Activated T-cell treated with anti-CD3 and anti-CD28 coated beads, Interleukin-2, amount 50 U/mL, for 1 hour (primary cell): ENCODE measurements at places on chromosomes 5 and 9.

DNA sequence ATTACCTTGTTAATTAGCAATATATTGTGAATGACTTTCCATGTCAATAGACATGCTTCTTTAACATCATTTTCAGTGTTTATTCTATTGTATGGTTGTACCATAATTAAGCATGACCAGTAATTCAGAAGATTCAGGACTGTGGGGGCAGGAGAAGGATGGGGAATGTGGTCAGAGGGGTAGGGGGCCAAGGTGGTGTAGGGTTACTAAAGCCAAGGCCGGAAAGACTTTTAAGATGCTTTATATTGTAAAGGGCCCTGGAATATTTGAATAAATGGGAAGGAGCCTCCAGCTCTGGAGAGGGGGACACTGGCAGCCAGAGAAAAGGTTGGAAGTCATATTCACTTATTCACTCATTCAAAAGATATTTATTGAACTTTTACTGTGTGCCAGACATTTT, 115.7 kb downstream of the FGF18 start:
- no peak for DNase-seq

- no peak for DNase-seq
Observed at GRCh38 chr9:84317563-84317962, 23.0 kb downstream of the SLC28A3 start.

DNA sequence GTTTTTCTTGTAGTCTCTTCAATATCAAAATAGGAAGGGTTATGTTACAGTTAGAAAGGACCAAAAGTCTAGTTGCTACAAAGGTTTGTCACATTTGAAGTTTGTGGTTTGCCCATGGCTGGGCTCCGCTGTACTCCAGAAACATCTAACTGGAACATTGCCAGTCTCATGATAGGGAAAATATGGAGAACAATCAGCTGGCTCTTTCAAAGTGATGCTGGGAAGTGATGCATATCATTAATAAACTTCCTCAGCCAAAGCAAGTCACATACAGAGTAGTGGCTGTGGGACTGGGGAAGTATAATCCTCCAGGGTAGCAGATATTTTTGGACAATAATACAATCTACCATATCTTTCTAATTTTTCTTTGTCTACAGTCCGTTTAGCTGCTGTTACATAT, 8.8 kb downstream of the BTF3 start:
- DNase-seq, result no peak

GRCh38 chr9:70517926-70518610, 103.6 kb upstream of the KLF9 start:
- DNase-seq, result no peak

DNA sequence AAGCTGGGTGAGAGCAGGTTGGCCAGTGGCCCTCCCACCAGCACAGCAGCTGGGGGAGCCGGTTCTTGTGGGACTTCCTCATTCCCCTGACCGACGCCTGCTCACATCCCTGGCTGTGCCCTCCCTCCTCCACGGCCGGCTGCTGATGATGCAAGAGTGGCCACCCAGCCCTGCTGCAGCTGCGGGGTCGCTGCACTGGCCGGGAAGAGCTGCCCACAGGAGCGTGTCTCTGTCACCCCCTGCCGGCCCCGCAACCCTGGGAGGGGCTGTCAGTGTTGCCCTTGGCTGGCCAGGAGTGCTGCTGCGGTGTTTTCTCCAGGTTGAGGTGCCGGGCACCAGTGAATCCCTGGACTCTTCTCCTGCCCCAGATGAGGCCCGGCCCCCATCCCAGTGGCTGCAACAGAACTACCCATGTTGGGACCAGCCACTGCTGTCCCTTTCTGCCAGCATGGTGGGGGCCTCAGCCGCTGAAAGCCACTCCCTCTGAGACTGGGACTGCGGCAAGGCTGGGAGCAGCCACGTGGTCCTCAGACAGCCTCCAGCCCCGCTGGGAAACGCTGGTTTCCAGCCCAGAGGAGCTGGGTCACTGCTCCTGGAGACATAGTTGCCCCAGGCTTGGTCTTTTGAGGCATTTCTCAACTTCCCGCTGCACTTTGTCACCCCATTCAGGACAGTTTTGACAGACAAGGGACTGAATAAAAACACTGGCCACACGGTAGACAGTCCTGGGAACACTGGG, 739 bp downstream of the CARD9 start:
- DNase-seq, result no peak

GRCh38 chr9:129111528-129112151, 425 bp downstream of the PTPA start:
- DNase-seq, result peak; percentile 32

DNA sequence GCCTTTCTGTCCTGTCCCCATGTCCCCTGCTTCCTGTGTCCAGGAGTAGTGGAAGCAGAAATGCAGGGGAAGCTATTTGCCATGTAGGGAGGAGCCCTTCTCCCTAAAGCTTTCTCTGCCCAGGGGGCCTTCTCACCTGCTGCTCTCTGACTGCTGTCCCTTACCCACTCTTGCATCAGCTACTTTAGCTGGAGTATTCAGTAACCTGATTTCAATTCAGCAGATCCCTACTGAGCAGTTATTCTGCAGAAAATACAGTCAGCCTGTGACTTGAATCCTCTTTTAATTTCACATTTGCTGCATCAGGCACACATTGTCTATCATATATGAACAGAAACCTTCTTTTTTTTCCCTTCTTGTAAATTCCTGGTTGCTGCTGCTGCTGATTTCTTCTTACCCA, 90.4 kb downstream of the MVB12B start:
- DNase-seq, result no peak

DNA sequence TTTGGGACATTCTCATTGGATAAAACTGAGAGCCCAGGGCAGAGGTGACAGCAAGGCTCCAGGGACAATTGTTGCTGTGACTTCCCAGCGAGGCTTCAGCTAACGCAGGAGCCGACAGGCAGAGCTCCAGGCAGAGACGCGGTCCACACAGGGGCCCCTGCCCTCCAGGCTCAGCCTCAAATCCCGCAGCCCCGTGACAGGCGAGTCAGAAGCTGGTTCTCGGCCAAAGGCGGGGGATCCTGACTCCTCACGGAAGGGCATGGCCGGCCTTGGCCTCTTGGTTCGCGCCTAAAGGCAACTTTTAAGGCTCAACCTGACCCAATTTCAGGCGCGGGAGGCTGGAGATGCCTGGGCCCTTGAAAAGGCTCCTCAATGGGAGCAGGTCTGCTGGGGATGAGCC, 21.3 kb downstream of the SLC12A7 start:
- no peak for DNase-seq

DNA sequence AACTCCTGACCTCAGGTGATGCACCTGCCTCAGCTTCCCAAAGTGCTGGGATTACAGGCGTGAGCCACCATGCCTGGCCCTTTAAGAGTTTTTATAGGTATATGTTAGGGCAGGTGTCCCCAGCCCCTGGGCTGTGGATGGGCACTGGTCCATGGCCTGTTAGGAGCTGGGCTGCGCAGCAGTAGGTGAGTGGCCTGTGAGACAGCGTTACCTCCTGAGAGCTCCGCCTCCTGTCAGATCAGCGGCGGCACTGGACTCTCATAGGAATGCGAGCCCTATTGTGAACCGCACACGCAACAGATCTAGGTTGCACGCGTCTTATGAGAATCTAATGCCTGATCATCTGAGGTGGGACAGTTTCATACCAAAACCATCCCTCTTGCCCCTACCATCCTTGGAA, 173.4 kb downstream of the GOLPH3 start:
- DNase-seq, result no peak

DNA sequence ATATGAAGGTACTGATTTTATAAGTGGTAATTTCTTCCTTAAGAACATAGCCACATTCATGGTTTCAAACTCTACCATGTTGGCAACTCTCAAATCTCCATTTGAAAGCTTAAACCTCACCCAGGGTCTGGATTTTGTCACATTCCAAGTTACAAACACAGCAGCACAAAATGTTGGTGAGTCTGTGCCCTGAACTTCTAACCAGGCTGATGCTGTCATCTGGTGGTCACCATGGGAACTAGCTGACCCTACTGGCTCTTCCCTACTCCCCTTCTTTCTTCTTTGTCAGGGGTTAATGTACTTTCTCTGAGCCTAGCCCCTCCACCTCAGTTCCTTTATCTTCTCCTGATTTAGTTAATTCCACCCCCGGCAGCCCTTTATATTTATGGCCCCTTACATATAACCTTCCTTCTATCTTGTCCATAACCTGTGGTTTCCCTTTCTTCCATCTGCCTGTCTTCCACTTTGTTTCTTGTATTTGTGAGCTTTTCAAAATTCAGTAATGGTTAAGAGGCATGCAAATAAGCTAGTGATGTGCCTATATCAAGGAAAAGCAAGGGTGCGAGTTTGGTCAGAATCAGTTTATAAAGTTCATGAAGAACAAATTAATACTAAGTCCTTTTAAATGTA, 35.9 kb downstream of the TGFBR1 start:
- DNase-seq, result peak; percentile 50

DNA sequence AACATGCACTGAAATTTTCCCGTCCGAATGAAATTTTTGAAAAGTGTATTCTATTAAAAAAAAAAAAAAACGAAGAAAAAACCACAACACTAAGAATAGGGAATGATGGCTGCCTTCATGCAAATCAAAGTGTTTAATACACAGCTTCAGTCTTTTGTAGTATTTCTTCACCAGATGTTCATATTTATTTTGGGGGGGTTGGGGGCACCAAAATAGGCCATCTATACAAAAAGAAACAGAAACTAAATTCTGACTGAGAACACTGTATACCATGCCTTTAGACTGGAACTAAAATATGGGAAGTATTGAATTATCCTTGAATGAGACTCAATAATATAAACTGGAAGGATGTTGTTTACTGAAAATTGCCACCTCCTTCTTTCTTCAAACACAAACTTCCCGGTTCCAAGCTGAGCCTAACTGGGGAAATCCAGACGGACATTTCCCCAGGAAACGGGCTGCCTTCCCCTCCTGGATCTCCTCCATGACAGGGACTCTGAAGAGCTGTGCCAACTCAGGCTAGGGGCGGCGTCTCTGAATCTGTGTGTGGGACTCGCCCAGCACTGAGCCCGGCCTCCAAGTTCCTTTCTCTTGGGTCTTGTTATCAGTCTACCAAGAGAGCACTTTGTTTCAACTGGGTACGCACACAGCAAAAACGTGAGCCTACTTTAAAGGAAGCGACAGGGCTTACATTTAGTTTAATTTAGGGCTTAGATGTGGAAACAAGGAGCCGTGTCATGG, 511.3 kb upstream of the ADAMTS16 start:
- no peak for DNase-seq

DNA sequence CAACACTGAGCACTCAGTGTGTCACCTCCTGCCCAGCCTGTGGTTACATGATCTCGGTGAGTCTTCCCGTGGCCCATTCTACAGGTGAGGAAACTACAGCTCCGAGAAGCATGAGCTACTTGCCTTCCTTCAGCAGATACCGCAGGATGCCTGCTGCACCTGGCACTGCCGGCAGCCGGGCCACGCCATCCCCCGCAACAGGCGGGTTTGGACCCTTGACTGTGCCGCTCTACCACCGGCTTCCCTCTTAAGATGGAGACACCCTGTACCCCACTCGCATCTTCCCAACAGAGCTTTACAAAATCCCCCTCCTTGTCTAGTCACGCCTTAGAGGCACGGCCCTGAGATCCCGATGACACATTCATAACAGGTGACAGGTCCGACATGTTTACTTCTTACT, 74.9 kb upstream of the OTULINL start:
- DNase-seq, result no peak

- no peak for DNase-seq
Observed at GRCh38 chr9:2821855-2822254, 22.0 kb downstream of the PUM3 start.

- DNase-seq, result no peak
Observed at GRCh38 chr9:90611568-90611967, 31.1 kb downstream of the DIRAS2 start.

DNA sequence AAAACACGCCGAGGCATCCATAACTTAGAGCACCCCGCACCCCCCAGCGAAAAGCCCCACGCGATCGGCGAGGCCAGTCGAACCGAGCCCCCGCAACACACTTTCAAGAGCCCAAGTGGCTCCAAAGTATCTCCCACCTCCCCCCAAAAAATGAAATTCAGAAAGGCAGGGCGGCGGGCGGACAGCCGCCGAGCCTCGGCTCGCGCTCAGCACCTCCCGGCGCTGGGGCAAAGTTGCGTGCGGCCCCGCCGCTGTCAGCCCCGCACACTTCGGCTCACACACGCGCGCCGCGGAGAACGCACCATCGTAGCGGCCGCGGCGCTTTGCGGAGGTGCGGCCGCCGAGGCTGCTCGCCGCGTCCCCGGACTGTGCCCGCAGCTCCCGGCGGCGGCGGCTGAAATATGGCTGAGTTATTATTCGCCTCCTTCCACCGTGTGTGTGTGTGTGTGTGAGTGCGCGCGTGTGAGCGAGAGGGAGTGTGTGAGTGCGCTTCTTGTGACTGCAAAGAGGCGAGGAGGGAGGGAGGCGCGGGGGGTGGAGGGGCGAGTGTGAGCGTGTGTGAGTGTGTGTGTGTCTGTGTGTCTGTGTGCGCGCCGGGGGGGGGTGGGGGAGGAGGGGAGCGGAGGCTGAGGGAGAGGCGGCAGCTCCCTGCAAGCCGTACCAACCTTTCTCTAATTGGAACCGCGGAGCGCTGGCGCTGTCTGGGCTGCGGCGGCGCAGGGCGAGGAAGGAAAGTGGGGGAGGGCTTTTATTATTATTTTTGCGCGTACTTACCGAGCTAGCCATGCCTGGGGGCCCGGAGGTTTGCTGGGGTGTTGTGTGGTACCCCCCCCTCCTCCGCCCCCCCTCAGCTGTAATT, 599 bp downstream of the MLLT3 start:
- DNase-seq, result peak; percentile 77

GRCh38 chr5:56530626-56531138, 284.7 kb upstream of the MAP3K1 start:
- DNase-seq, result no peak

GRCh38 chr9:3650994-3651622, 125.3 kb upstream of the RFX3 start:
- DNase-seq, result no peak

GRCh38 chr5:50888751-50889150, 222.3 kb downstream of the PARP8 start:
- DNase-seq, result no peak

- peak; percentile 95 for DNase-seq
Observed at GRCh38 chr9:123268465-123269259, at the start of gene STRBP. TSS of gene STRBP (minus strand) at chr9:123268586. CDS start at chr9:123184134, 84,452 bp downstream.

GRCh38 chr9:72349911-72350310, 15.1 kb downstream of the ZFAND5 start:
- DNase-seq, result no peak

GRCh38 chr9:129776938-129777768, 24.3 kb upstream of the PTGES start:
- peak; percentile 35 for DNase-seq
